ENCODE measurements at places on chromosomes 13 and 19. TPM values are rescaled to one million over a fixed set of nuclear protein-coding genes. Genes with fewer than 3 reads are reported as not detected.

GRCh38 chr19:17719730-17720400 is 585 bp downstream of the MAP1S start:
- no peaks in the 10 kb centered on the region for H3K36me3 ChIP-seq
- peak; percentile 36 for DNase-seq
- H3K27ac ChIP-seq: peak overlapping the region; percentile 94
- H3K4me3 ChIP-seq: peak overlapping the region; percentile 99
- H3K27me3 ChIP-seq: peaks cover 15% of the 10 kb centered on the region

GRCh38 chr19:47019431-47020041 is at the start of gene NPAS1:
NPAS1 (plus strand) TSS chr19:47019837; CDS start chr19:47021048, 1,211 bp downstream.
- peak within 1 kb of the TSS; percentile 65 for H3K4me3 ChIP-seq
- H3K4me1 ChIP-seq: no peaks in the 10 kb centered on the region
- H3K36me3 ChIP-seq: no peaks in the 10 kb centered on the region
- peak; percentile 41 for DNase-seq
- H3K27me3 ChIP-seq: peaks cover 13% of the 10 kb centered on the region

DNA sequence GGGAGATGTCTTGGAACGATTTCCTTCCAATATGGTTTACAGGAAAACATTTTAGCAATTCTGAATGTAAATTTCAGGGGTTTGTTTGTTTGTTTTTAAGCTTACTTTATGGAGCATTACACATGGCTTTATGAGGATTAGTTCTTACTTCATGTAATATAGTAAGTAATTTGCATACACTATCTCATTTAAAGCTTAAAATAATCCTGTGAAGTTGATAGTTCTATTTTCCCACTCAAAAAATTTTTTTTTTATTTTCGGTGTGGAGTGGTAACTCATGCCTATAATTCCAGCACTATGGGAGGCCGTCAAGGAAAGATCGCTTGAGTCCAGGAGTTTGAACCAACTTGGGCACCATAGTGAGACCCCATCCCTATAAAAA is 19.0 kb upstream of the KPNA3 start:
- H3K27ac ChIP-seq: no peak overlapping the region
- no peak overlapping the region for H3K4me3 ChIP-seq

- no peaks in the 10 kb centered on the region for H3K36me3 ChIP-seq
- no peak for DNase-seq
- H3K4me3 ChIP-seq: no peak overlapping the region
- peaks cover 2% of the 10 kb centered on the region for H3K27me3 ChIP-seq
- no peaks in the 10 kb centered on the region for H3K4me1 ChIP-seq
Observed at GRCh38 chr19:50202386-50202785, 1.0 kb upstream of the MYH14 start.

Gene CNN2
- total RNA-seq: 117 TPM

Gene ZNF665
- 1.1 TPM for total RNA-seq

Gene MRPL4
- 42.8 TPM for total RNA-seq

Gene ZNF234
- 19.2 TPM for total RNA-seq

Gene ZNF723
- total RNA-seq: not detected

Gene GPR12
- total RNA-seq: 2.5 TPM

Measured in glutamatergic neuron (in vitro differentiated cells).